ENCODE measurements at places on chromosomes 6 and 20.

DNA sequence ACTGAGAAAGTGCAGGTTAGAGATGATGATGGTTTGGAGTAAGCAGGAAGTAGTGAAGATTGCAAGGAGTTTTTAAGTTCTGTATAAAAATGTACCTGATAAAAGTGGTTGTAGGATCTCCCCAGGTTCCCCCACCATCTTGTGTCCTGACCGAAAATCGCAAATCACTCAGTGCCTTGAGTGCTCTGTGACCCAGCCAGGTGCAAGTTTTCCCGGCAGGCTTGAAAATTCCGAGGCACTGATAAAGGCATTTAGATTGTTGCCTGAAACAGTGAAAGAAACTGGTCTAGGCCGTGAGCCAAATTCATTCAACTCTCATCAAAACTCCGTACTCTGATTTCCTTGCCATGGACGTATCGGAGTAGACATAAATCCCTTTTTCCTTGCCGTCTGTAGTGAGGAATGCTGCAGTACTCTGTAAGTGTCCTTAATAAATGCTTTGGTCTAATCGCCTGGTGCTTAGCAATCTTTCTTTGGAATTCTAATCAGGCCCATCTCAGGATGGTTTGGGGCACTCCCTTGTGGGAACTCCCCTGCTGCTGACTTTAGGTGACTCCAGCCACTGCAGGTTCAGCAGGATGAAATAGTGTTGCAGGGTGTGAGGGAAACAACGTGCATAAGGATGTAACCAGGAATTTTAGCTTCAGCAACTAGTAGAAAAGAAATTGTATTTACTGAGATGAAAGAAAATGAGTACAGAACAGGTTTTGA, 1199.8 kb upstream of the MAP3K7 start:
- no peak for ATAC-seq

DNA sequence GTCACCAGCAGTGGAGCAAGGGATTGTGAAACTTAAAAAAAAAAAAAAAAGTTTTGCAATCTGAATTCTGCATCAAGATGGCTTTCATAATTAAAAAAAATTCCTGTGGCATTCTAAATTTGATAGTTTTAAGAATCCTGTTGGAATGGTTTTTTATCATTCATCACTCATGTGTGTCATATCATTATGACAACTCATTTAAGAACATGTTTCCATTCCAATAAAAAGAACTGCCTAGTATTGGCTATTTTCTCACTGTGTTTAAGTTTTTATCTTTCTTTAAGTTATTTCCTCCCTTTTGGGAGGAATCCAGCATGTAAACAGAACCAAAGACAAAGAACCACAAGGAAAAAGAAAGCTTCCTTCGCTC, 26.2 kb upstream of the RHAG start:
- no peak for ATAC-seq

DNA sequence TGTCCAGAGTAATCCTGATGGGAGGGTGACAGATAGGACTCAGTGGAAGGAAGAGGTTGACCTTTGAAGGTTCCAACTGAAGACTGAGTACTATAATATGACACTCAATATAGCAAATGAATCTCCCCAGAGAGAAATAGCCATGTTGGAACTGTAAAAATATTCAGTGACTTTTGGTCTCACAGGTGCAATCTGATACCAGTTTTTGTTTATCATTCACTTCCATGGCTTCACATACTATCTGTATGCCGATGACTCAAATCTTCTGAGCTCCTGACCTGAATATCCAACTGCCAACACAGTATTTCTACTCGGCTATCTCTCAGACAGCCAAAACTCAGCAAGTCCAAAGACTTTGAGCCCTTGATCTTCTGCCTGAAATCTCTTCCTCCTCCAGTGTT, 21.8 kb upstream of the PKHD1 start:
- ATAC-seq: no peak

DNA sequence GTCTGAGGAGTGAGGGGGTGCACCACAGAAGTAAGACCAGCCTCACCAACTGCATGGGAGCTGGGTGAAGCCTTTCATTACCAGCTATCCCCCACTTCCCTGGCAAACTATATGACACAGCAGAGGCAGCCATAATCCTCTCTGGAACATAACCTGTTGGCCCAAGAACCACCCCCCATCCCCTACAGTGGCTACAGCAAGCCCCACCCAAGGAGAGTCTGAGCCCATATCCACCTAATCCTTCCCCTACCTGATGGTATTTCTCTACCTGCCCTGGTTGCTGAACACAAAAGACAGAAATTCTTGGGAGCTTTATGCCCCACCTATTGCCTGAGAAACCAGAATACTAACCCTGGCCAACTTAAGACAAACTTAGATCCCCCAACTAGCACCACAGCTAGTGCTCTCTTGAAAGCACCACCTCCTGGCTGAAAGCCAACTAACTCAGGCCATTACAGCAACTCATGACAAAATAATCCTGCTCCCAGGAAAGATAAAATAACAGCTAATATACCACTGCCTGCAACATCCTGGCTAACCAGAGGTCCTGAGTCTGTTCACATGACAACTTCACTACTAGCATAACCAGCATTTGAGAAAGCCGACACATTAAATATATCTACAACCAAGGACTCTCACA, 11.2 kb downstream of the RNGTT start:
- peak; percentile 74 for ATAC-seq

DNA sequence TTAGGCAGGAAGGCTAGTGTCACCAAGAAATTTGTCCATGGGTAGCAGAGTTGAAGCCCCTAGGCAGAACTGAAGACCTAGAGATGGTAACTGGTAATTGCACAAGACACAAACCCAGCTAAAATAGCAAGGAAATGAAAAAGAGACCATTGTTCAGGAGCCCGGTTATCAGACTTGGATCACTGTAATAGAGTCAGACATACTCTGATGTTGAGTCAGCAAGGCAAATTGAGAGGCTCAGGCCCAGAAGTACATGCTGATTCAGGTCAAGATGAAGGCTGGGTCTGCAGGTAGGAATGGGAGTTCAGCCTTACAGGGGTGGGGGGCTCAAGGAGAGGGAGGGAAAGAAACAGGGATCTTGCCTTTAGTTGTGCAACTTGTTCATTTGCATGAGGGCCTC, 6.5 kb upstream of the TMEM242 start:
- no peak for ATAC-seq

GRCh38 chr20:48287021-48287494, 501.8 kb upstream of the SULF2 start:
- no peak for ATAC-seq

DNA sequence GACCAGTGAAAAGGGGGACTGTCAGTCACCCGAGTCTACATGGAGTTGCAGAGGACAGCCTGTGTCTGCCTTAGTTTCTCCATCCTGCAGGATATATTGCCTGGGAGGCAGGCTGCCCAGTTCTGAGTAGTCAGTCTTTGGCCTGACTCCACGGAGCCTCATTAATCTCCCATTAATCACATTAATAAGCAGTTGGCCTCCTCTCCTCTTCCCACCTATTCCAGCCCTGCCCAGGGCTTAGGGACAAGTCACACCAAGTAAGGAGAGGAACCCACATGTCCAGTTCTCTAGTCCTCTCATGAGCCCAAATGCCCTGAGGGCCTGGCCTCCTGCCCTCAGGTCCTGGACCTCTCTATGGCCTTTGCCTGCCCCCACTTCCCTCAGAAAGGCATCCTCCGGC, 1.3 kb upstream of the MUCL3 start:
- peak; percentile 76 for ATAC-seq

DNA sequence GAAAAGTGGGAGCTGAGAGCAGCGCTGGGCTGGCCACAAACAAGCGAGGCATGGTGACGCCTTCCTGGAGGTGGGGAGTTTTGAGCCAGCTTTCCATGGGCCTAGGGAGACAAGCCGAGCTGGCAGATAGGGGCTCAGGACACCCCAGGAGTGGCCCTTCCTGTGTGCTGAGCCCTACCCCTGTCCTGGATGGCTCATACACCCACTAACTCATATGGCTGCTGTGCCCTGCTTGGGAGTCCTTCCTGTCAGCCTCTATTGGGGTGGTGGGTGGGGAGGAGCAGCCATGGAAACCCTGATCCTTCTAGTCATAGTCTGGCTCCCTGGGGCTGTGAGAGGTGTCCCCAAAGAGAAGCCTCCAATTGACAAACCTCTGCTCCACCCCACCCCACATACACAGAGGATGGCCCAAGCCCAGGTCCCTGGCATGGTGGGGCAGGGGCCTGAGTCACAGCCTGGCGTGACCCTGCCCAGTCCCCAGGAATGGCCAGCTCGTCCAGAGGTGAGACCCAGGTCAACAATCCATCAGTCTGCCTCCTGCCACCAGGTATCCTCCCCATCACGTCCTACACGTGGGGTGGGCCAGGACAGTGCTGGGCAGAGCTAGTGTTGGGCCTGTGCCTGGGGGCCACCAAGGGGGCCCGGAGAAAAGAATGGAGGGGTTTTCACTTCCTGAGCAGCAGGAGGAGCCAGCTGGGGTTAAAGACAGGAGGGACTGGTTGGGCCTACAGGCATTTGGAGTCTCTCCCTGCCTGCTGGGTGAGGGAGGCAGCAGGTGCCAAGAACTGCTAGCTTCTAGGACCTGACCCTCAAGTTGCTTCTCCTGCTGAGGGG, 52.2 kb downstream of the MRPL14 start:
- peak; percentile 54 for ATAC-seq

- ATAC-seq: no peak
Measured at GRCh38 chr6:135642912-135643311, 145.4 kb upstream of the AHI1 start.

- no peak for ATAC-seq
Measured at GRCh38 chr6:54921891-54922290, 75.3 kb downstream of the FAM83B start.

- no peak for ATAC-seq
Measured at GRCh38 chr6:116730513-116730912, 35.0 kb downstream of the FAM162B start.

- no peak for ATAC-seq
Measured at GRCh38 chr20:57791966-57792365, 82.2 kb upstream of the PMEPA1 start.

- no peak for ATAC-seq
Measured at GRCh38 chr20:40282541-40282940, 406.5 kb downstream of the MAFB start.

- no peak for ATAC-seq
Measured at GRCh38 chr6:78511009-78511408, 356.3 kb upstream of the IRAK1BP1 start.

GRCh38 chr20:33914919-33915318, 78.8 kb upstream of the RALY start:
- no peak for ATAC-seq

GRCh38 chr6:137866200-137866913, 702 bp upstream of the TNFAIP3 start:
- peak; percentile 17 for ATAC-seq

GRCh38 chr6:153002613-153003365, at the start of gene MTRF1L:
MTRF1L (minus strand) TSS chr6:153002709; CDS start chr6:153002685, 24 bp downstream.
- peak; percentile 99 for ATAC-seq

DNA sequence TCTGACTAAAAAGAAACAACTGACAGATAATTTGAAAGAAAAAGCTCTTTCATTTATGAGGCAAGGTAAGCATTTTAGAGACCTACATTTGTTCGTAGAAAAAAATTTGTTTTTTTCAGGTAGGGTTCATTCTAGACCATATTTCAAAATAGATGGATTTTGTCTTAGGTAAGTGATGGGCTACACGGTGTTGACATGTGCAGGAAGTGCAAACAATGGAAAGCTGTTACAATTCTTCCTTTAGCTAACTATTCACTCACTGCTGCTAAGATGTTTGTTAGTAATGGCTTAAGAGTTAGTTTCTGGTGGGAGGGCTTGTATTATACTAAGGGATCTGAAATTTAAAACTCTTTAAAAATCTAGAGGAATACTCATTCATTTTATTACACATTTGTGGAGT, 96.7 kb downstream of the CD109 start:
- no peak for ATAC-seq

DNA sequence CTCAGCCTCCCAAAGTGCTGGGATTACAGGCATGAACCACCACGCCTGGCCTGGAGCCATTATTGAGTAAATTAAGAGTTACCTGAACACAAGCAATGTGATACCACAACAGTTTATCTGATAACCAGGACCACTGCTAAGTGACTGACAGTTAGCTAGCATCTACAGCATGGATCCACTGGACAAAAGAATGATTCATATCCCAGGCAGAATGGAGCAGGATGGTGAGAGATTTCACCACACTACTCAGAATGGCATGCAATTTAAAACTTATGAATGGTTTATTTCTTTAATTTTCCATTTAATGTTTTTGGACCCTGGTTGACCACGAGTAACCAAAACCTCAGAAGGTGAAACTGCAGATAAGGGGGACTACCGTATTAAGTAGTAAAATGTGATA, 48.6 kb downstream of the RALGAPA2 start:
- no peak for ATAC-seq

GRCh38 chr6:6942831-6943230, 164.9 kb upstream of the RREB1 start:
- peak; percentile 41 for ATAC-seq

GRCh38 chr6:118134736-118135135, 227.7 kb downstream of the SLC35F1 start:
- ATAC-seq: no peak

- ATAC-seq: no peak
Measured at GRCh38 chr6:31289788-31290187, 17.9 kb upstream of the HLA-C start.

DNA sequence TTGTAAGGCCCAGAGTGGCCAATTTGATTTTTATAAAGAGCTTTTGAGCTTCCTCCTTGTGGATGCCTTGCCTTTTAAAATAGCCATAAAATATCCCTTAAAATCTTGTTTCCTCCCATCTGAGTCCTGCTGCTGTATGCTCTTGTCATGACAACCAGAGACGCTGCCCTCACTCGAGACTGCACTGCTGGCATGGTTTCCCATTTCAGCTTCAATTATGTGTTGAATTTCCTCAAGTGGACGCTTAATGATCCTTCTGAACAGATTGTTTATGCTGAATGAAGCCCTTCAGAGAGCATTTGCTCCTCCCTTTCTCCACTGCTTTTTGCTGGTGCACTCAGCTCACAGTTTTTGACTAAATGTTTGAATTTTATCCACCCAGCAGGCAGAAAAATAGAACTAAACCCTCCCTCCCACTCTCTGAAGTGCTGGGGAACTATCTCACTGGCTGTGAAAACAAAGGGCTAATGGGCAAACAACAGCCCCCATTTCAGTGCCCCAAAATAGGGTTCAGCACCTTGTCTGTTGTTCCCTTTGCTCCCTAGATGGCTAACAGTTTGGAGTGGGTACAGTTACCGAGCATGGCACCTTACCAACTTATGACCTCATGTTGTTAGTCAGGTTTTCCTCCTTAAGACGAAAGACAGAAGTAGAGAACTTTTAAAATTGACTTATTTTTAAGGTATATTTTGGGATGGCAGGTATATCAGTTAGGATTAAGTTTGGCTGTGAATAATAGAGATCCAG, 45.5 kb upstream of the RNF8 start:
- no peak for ATAC-seq
